ENCODE measurements at places on chromosomes 3 and 15. TPM values are rescaled to one million over a fixed set of nuclear protein-coding genes. Genes with fewer than 3 reads are reported as not detected.

TM2D3 gene
- total RNA-seq: 31.2 TPM

PARP15 gene
- total RNA-seq: not detected

CHRM5 gene
- total RNA-seq: not detected

GHRL gene
- total RNA-seq: not detected

COL6A5 gene
- total RNA-seq: not detected

B2M gene
- total RNA-seq: 409 TPM

OXTR gene
- 6.8 TPM for total RNA-seq

VILL gene
- total RNA-seq: 0.23 TPM

LTK gene
- 0.13 TPM for total RNA-seq

SCN11A gene
- total RNA-seq: not detected

CD80 gene
- not detected for total RNA-seq

GRIP2 gene
- total RNA-seq: 0.97 TPM

ROBO2 gene
- not detected for total RNA-seq

XIRP1 gene
- 0.04 TPM for total RNA-seq

RNF13 gene
- 40.2 TPM for total RNA-seq

SAMMSON gene
- total RNA-seq: not detected

FANCD2 gene
- total RNA-seq: 25.0 TPM

MRAS gene
- total RNA-seq: 12.2 TPM

TRIM69 gene
- 4.1 TPM for total RNA-seq

TMOD2 gene
- total RNA-seq: 2.1 TPM

TGM5 gene
- total RNA-seq: not detected

SUSD5 gene
- 3.7 TPM for total RNA-seq

DCBLD2 gene
- 271 TPM for total RNA-seq

ADAMTS7 gene
- total RNA-seq: 2.5 TPM

MESD gene
- 39.4 TPM for total RNA-seq

MAN2A2 gene
- 25.3 TPM for total RNA-seq

POC1A gene
- 19.4 TPM for total RNA-seq

CCR3 gene
- total RNA-seq: not detected

CPEB1 gene
- 2.4 TPM for total RNA-seq

ZDHHC23 gene
- 3.8 TPM for total RNA-seq

CEMIP gene
- 2.2 TPM for total RNA-seq

SOX2 gene
- total RNA-seq: 0.87 TPM

ARGFX gene
- not detected for total RNA-seq

KCNH8 gene
- total RNA-seq: not detected

ITPKA gene
- total RNA-seq: 2.2 TPM

CSPG4 gene
- total RNA-seq: 0.07 TPM

LIPC gene
- not detected for total RNA-seq

PPP2R3A gene
- total RNA-seq: 4.5 TPM

PYGO1 gene
- total RNA-seq: 7.4 TPM

HRG gene
- not detected for total RNA-seq

CLDN1 gene
- 28.5 TPM for total RNA-seq

MYLK gene
- 16.5 TPM for total RNA-seq

LRIG1 gene
- 4.7 TPM for total RNA-seq

CPLX3 gene
- total RNA-seq: not detected

AMIGO3 gene
- total RNA-seq: 0.74 TPM

ECE2 gene
- not detected for total RNA-seq

CFAP100 gene
- total RNA-seq: not detected

CRYGS gene
- 0.44 TPM for total RNA-seq
